ENCODE measurements at places on chromosomes 6 and 20. TPM values are rescaled to one million over a fixed set of nuclear protein-coding genes. Genes with fewer than 3 reads are reported as not detected.
A peak's percentile ranks its signal among the peaks of the same experiment; 100 is the strongest.

The SOBP gene
- total RNA-seq, result 1.9 TPM

The SYNGAP1 gene
- total RNA-seq, result 2.8 TPM

The SIRPB1 gene
- 0.54 TPM for total RNA-seq

The RAB44 gene
- not detected for total RNA-seq

DNA sequence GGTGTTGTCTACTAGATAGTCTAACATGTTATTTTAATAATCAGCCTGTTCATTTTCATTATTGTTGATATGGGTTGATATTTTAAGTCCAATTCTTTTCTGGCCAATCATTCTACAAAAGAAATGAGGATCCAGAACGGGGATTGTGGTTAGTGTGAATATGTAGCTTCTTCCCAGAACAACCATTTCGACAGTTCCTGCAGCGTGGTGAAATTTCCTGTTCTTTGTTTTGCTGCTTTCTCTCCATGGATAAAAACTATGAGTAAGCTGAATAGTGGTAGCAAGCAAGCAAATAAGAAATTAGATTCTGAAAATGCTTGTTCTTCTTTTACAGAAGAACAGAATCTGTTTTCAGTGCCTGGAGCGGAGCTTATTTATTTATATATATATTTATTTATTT is 65.5 kb upstream of the F13A1 start:
- no peak overlapping the region for H3K4me3 ChIP-seq
- H3K27me3 ChIP-seq, result no peaks in the 10 kb centered on the region
- H3K27ac ChIP-seq, result no peak overlapping the region
- H3K4me1 ChIP-seq, result no peaks in the 10 kb centered on the region
- H3K36me3 ChIP-seq, result no peaks in the 10 kb centered on the region

DNA sequence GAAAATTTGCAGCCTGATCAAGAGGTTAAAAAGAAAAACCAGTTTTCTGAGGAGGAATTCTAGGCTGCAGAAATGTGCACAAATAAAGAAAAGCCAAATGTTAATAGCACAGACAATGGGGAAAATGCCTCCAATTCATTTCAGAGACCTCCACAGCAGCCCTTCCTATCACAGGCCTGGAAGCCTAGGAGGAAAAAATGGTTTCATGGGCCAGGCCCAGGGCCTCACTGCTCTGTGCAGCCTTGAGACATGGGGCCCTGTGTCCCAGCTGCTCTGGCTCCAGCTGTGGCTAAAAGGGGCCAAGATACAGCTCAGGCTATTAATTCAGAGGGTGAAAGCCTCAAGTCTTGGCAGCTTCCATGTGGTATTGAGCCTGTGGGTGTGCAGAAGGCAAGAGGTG is 18.9 kb downstream of the AHI1 start:
- H3K27me3 ChIP-seq, result no peaks in the 10 kb centered on the region
- H3K27ac ChIP-seq, result no peak overlapping the region
- no peak for DNase-seq
- H3K4me1 ChIP-seq, result peaks cover 6% of the 10 kb centered on the region
- H3K4me3 ChIP-seq, result no peak overlapping the region
- peaks cover 33% of the 10 kb centered on the region for H3K36me3 ChIP-seq

- H3K27me3 ChIP-seq, result no peaks in the 10 kb centered on the region
- no peak overlapping the region for H3K27ac ChIP-seq
- DNase-seq, result no peak
- H3K36me3 ChIP-seq, result no peaks in the 10 kb centered on the region
- H3K4me1 ChIP-seq, result no peaks in the 10 kb centered on the region
Observed at GRCh38 chr6:13384966-13385365, 56.6 kb upstream of the TBC1D7 start.

DNA sequence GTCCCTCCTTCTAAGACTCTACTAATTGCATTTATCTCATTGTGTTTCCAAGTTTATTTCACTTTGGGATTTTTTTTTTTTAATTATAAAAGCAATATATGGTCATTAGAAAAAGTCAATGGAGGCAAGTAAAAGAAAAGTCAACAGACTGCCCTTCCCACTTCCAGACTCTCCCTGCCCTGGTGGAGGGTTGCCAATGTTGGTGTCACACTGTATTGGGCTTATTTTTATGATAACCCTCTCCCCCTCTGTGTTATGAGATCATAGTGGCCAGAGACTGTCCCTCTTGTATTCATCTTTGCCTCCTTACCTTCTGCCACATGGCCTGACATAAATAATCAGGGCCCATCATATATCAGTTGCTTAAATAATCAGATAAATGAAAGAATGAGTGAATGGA is 63.4 kb downstream of the LRRC1 start:
- no peaks in the 10 kb centered on the region for H3K27me3 ChIP-seq
- no peak overlapping the region for H3K4me3 ChIP-seq
- DNase-seq, result no peak

DNA sequence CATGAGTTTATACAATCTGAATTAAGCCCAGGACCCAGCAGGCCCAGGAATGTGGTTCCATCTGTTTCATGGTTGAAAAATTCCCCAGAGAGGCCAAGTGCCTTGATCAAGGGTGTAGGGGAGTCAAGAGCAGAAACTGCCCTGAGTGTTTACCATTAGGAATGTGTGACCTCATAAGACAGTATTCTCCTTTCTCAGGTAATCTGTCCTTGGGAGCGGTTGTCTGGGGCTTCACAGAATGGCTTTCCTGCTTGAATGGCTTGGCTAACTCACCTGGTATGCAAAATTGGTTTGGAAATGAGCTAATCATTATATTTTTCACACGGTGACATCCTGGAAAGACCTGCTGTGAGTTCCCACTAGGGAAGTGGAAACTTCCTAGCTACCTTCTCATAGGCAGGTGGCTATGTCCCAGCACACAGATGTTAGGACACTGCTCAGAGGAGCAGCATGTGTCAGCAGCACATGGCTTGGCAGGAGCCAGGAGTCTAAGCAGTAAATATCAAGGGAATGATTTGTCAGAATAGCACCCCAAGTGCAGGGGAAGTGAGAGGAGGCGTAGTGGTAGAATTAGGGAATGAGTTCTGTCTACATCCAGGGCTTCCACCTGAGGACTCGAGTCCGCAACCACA is 17.7 kb downstream of the CLIC5 start:
- H3K27me3 ChIP-seq, result no peaks in the 10 kb centered on the region
- H3K36me3 ChIP-seq, result no peaks in the 10 kb centered on the region
- H3K4me3 ChIP-seq, result no peak overlapping the region
- no peak for DNase-seq
- H3K4me1 ChIP-seq, result no peaks in the 10 kb centered on the region
- H3K27ac ChIP-seq, result no peak overlapping the region

GRCh38 chr6:31870385-31870921 is 7.8 kb upstream of the NEU1 start:
- H3K4me3 ChIP-seq, result no peak overlapping the region
- DNase-seq, result no peak
- no peaks in the 10 kb centered on the region for H3K36me3 ChIP-seq

The FILIP1 gene
- total RNA-seq, result under 0.01 TPM

DNA sequence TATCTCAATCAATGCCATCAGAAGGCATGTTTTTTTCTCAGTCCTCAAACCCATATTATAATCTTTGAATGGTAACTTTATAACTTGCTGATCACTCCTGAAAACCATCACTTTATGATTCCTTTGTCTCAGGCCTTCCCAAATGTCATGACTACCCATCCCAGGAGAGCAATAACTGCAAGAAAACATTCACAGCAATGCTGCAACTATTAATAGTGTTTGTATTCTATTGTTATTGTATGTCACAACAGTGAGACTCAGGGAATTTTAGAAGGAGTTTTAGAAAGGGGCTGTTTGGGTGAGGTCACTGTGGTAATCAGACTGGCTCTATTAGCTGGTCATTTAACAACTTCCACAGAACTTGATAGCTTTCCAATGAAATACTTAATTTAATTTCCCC is 301.4 kb upstream of the TBX18 start:
- no peak overlapping the region for H3K27ac ChIP-seq
- H3K4me1 ChIP-seq, result peaks cover 12% of the 10 kb centered on the region
- no peak overlapping the region for H3K4me3 ChIP-seq
- H3K36me3 ChIP-seq, result no peaks in the 10 kb centered on the region

DNA sequence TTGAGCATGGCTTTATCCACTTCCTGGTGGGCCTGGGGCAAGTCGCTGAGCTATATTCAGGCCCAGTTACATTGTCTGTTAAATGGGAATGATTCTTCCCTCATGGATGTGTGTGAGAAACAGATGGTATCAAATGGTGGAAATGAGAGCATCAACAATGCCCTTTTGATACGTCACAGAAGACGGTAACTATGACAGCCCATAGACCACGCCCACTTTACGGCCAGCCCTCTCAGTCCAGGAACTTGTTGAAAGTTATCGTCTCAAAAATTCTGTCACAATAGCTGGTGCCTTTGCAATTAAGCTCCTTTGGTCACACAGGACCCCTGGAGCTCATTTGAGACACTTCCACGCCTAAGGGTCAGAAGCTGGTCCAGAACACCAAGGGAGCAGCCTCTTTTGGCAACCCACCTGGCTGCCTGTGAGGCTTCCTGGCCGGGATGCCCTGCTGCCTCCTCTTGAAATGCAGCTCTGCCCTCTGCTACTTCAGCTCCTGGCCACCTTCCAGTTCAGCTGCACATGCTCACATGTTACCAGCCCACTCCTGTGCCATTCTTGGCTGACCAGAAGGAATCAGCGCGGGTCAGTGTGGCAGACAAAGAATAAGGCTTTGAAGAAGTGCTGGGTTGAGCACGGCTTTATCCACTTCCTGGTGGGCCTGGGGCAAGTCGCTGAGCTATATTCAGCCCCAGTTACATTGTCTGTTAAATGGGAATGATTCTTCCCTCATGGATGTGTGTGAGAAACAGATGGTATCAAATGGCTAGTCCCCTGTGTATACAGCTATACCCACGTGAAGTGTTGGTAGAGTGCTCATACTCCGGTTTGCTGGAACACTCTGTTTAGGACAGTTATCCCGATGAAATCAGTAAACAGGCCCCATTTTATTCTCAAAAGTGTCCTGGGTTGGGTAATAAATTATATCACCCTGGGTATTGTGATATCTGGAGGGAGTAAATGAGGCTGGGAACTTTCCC is 199.2 kb upstream of the SUPT3H start:
- no peak overlapping the region for H3K27ac ChIP-seq
- no peak for DNase-seq
- no peaks in the 10 kb centered on the region for H3K27me3 ChIP-seq
- no peak overlapping the region for H3K4me3 ChIP-seq
- peaks cover 7% of the 10 kb centered on the region for H3K4me1 ChIP-seq

GRCh38 chr20:35001596-35002362 is 46.1 kb downstream of the MYH7B start:
- no peaks in the 10 kb centered on the region for H3K4me1 ChIP-seq
- no peaks in the 10 kb centered on the region for H3K27me3 ChIP-seq
- peak; percentile 38 for DNase-seq
- H3K27ac ChIP-seq, result no peak overlapping the region
- H3K36me3 ChIP-seq, result peaks cover 6% of the 10 kb centered on the region

The STMN3 gene
- 26.8 TPM for total RNA-seq

The SLC35B2 gene
- total RNA-seq, result 106 TPM

DNA sequence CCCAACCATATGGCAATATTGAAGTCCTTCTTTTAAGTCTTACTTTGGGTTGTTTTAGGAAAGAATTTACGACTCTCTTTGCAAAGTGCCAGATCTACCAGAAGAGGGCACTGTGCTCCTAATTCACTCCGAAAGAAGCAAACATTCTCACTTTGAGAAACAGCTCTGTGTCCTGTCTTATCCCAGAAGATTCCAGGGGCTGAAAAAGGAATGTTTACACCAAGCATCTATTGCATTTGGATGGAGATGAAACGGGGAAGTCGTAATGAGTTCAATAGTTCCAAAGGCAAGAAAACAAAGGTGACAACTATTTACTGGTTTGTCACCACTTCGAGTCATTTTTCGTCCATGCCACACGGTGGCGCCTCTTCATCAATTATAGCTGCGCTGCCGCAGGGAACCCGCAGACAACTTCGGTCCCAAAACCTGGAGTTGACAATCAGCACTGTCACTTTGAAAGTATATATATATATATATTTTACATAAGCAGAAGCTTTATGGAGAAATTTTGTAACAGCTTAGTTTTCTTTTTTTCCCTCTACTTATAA is 121.6 kb downstream of the MOXD1 start:
- no peaks in the 10 kb centered on the region for H3K4me1 ChIP-seq
- no peaks in the 10 kb centered on the region for H3K27me3 ChIP-seq
- H3K36me3 ChIP-seq, result no peaks in the 10 kb centered on the region
- peak; percentile 84 for DNase-seq

The KHDRBS2 gene
- total RNA-seq, result not detected

DNA sequence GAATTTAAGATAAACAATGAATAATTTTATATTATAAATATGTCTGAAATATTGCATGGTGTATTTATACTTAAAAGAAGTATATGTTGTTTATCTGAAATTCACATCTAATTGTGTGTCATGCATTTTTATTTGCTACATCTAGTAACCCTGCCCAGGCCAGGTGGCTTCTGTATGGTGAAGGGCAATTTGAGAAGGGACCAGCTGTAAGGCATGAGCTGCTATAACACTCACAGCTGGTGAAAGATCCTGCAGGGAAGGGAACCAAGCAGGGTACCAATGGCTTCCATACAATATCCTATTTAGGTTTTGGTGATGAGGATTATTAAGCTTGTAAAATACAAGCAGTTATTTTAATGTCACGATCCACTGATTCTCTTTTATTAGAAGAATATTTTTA is 921.8 kb upstream of the GJE1 start:
- H3K27ac ChIP-seq, result no peak overlapping the region
- no peaks in the 10 kb centered on the region for H3K27me3 ChIP-seq
- no peak for DNase-seq
- no peaks in the 10 kb centered on the region for H3K36me3 ChIP-seq
- no peak overlapping the region for H3K4me3 ChIP-seq

- no peak overlapping the region for H3K27ac ChIP-seq
- H3K27me3 ChIP-seq, result peaks cover 26% of the 10 kb centered on the region
- no peaks in the 10 kb centered on the region for H3K4me1 ChIP-seq
- H3K4me3 ChIP-seq, result no peak overlapping the region
Observed at GRCh38 chr20:40714109-40714508, 25.1 kb upstream of the MAFB start.

GRCh38 chr20:32562495-32562911 is 22.6 kb downstream of the NOL4L start:
- no peak overlapping the region for H3K4me3 ChIP-seq
- no peaks in the 10 kb centered on the region for H3K4me1 ChIP-seq
- H3K27me3 ChIP-seq, result no peaks in the 10 kb centered on the region
- H3K36me3 ChIP-seq, result no peaks in the 10 kb centered on the region
- DNase-seq, result no peak

DNA sequence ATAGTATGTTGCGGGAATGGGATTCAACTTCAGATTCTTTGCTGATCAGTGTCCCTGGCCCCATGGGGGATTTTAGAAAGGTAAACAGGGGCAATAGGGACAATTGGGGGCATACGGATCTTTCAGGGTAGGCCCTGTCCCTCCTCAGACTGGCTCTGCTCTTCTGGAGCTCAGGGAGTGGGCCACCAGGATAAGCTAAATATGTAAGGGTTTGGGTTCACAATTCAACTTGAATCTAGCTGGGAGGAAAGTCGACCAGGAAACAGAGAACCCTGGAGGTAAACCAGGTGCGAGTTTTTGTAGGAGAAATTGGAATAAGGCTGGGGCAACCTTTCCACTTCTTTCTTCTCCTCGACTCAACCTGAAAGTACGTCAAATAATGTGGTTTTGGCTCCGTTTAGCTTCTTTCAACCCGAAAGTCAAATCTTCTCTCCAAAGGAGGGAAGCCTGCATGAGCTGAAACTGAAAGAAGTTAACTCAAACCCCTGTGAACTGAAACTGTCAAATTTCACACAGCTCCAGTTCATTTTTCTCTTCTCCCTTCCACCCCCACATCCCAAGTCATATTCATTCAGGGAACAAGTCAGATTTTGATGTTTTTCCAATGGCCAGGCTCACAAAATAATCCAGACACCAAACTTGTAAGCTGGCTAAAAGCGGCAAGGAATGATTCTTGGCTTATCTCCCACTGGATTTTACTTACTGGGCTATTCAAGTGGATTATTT is 278.2 kb downstream of the CLIC5 start:
- peaks cover 8% of the 10 kb centered on the region for H3K4me1 ChIP-seq
- no peaks in the 10 kb centered on the region for H3K36me3 ChIP-seq
- DNase-seq, result no peak

Data from GM23248 (cell line).